ENCODE measurements at places on chromosomes 3 and 15.

DNA sequence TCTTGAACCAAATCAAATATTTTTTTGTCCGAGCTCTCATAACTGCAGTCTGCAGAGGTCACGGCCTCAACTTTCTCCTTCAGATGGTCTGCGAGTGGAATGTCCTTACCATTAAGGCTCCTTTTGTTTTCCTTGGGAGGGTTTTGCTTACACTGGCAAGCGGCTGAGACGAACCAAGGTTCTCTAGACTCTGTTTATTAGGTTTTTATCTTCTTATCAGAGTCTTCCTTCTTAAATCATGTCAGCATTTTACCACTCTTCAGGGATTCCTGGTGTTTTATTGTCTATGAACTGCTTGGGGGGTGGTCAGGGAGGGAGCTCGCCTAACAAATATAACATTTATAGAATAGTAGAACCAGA, 773.7 kb upstream of the NR2F2 start:
- DNase-seq, result no peak

- DNase-seq, result no peak
Measured at GRCh38 chr3:88263417-88264100, 113.8 kb downstream of the C3orf38 start.

DNA sequence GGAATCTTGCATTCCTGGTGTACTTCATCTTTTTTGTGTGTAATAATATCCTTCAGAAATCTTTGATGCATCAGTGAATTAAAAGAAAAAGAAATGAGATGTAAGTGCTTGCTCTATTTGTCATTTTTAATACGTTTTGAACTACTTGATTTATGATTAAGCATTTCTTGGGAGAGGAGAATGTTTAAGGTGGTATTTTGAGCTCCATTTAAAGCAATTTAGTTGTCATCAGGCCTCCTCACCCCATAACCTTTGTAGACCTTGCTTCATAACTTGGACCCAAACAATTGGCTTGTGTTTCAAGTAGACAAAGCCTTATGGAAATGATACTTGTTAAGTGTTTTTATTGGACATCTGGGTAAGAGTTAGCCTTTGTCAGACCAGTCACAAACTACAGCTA, 87.1 kb upstream of the VEPH1 start:
- DNase-seq, result no peak

- no peak for DNase-seq
Measured at GRCh38 chr3:128629936-128630335, 20.7 kb downstream of the RPN1 start.

- DNase-seq, result no peak
Measured at GRCh38 chr3:60080648-60081047, 1030.8 kb upstream of the CFAP20DC start.

GRCh38 chr3:44674211-44674610, 25.7 kb downstream of the ZNF35 start:
- DNase-seq, result no peak

DNA sequence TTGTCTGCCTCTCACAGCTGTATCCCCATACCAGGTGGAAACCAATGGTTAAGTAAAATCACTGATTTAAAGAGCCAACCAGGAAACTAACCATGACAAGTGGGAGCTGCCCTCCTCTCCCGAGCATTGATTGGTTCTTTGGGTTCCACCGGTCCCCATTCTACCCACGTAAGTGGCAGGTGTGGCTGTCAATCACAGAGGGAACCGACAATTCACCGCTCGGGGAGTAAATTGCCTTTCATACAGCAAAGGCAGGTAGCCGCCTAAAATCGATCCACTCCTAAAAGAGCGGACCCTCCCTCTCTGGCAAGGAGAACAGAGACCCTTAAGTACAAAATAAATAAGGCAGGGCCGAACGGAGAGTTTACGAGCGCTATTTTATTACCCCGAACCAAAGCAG, 1.2 kb downstream of the ERC2 start:
- DNase-seq, result no peak

GRCh38 chr15:61996056-61996635, 64.1 kb downstream of the VPS13C start:
- DNase-seq, result no peak

GRCh38 chr3:181009225-181009624, 19.7 kb upstream of the DNAJC19 start:
- DNase-seq, result no peak

DNA sequence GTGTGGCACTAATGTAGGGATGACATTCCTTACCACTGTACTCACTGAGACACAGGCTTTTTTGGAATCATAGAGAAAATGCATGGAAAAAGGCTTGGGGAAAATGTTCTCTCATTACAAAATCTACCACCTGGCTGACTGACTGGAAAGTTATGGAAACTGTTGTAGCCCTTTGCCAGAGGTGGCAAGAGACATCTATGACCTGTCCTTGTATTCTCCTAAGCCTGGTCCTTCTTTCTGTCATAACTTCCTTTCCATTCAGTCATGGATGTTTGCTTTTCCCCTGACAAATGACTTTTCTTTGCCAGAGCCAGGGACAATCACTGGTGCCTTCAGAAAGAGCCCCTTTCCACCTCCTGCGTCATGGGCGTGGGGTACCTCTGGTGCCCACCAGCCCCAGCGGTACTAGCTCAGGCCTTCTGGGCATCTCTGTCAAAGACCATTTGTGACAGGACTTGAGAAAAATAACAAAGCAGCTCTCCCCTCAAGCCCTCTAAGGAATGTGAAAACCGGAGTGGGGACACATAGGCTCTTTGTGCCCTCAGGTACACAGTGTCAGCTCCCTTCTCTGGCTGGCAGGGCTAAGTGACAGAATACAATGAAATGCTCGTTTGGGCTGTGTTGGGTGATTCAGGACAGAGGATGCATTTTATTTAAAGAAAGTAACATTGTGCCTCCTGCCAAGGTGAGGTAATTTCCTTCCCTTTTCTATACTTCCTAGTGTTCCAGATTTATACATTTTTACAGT, 381.1 kb upstream of the RASGRP1 start:
- DNase-seq, result no peak

DNA sequence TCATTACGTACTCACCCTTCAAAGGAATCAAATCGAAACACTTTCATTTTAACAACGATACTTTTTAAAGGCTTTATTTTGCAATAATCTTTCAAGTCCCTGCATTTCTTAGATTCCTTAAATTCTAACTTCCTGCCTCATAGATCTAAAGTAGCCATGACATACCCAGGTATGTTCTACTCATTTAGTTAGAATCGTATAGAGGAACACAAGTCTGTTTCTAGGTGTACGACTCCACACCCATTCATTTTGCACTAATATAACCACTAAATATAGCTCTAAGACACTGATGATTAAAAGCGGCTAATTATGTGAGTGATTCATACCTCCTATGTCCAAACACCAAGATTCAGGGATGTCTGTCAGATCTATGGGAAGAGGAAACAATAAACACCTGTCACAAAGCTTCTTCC, 1.3 kb downstream of the ATP13A3 start:
- no peak for DNase-seq

DNA sequence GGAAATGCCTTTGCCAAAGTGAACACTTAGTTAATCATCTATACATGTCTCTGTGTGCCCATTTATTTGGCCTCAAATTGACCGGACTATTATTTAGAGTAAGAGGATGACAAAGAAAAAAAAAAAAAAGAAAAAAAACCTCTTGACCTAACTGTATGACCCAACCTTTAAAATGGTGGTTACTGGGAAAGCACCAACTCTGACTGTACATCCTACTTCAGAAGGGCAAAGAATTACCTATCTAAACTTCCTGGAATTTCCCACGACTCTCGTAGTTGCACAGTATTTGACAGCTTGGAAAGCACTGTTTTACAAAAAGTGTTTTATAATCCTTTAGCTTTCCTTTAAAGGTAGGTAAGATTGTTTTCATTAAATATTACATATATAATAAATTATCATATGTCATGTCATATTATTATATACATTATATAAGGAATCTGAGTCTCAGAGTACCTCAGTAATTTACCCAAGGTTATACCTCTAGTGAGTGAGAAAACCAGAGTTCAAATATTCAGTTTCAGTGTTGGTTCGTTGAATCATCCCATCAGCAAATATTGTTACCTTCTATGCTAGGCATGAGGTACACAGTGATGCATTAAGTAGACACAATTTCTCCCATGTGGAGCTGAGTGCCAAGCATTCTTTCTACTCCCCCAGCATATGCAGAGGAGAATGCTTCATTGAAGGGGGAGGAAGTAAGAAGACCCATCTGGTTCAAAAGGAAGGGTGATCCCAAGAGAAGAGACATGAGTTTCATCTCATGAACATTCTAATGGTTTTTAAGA, 5.0 kb downstream of the BCL2A1 start:
- DNase-seq, result no peak

- DNase-seq, result no peak
Measured at GRCh38 chr3:105950881-105951600, 82.2 kb upstream of the CBLB start.

DNA sequence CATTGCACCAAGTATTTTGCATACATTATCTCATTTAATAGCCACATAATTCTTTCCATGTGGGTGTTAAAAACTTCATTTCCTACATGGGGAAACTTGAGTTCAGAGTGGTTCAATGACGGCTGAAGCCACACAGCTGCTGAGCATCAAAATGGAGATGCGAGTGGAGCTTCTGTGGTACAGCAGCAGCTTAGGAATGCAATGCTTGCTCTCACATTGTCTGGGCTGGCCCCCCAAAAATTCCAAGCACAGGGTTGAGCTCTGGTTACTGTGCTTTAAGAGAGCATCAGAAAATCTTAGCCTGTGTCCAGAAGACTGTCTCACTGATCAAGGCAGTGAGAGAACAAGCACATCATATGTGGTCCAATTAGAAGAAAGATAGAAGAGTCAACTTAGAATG, 57.4 kb upstream of the GADL1 start:
- no peak for DNase-seq

DNA sequence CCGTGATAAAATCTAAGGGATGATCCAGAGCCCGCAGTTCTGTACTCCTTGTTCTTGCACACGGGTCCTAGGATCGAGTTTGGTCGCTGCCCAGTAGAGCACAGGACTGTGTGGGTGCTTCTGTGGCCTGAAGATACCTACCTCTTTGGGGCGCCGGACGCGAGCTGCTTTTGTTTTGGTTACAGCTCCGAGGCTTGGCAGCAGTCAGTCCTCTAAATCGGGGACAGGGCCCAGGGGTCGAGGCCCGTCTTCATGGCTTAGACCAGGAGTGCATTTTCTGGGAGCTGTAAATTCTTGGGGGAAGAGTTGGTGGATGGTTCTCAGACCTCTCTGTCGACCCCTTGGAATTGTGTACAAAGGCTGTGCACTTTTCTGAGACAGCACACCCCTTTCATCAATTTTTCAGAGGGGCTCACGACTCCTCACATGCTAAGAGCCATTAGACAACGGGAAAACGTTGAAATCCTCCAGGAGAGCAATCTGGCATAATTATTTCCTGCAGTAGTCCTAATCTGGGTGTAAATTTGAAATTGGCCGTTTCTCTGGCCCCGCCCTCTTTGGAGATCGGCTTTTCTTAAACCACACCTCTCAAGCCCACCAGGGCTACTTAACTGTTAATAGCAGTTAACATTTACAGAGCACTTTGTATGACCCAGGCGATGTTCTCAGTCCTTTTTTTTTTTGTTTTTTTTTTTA, 928 bp downstream of the CEP97 start:
- no peak for DNase-seq

GRCh38 chr15:34644061-34644460, 60.6 kb upstream of the GOLGA8B start:
- DNase-seq, result peak; percentile 71

DNA sequence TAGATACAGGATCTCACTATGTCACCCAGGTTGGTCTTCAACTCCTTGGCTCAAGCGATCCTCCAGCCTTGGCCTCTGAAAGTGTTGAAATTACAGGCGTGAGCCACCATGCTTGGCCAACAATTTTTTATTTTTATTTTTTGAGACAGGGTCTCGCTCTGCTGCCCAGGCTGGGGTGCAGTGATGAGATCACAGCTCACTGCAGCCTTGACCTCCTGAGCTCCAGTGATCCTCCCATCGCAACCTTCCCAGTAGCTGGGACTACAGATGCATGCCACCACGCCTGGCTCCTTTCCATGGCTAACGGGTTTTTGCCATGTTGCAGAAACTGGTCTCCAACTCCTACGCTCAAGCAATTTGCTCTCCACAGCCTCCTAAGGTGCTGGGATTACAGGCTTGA, 20.2 kb upstream of the PIK3CB start:
- DNase-seq, result no peak

DNA sequence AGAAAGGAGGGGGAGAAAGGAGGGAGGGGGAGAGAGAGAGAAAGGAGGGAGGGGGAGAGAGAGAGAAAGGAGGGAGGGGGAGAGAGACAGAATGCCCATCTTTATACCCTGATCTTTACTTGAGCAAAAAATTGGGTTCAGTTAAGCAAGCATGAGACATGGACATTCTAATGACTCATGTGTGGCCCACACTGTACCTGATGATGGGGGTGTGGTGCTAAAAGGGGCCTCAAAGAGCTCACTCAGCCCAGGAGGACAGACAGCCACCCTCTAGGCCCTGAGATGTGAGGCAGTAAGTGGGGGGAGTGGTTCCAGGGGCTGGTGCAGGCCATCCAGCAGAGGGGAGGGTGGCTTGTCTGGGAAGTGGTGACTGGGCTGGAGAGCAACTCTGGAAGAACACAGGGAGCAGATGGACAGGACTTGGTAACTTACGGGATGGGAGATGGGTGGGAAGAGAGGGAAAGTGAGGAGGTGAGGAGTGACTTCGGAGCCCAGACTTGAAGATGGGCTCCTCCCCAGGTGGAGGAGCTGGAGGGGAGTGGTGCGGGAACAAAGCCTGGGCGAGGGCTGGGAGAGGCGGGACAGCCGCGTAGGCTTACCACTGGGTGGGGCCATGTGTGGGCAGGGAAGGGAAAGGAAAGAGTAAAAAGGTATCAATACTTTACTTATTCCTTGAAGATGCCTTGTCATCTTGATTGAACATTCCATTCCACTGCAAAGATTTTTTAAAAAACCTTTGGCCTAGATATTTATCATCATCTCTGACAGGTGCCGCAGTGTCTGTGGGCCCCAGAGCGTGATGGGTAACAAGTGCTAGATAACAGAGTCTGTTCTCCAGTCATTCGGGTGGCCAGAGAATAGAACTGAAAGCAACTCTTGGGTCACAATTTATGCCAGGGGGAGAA, 32.3 kb downstream of the TSPAN3 start:
- no peak for DNase-seq

GRCh38 chr3:18134386-18135059, 290.6 kb downstream of the SATB1 start:
- peak; percentile 31 for DNase-seq

DNA sequence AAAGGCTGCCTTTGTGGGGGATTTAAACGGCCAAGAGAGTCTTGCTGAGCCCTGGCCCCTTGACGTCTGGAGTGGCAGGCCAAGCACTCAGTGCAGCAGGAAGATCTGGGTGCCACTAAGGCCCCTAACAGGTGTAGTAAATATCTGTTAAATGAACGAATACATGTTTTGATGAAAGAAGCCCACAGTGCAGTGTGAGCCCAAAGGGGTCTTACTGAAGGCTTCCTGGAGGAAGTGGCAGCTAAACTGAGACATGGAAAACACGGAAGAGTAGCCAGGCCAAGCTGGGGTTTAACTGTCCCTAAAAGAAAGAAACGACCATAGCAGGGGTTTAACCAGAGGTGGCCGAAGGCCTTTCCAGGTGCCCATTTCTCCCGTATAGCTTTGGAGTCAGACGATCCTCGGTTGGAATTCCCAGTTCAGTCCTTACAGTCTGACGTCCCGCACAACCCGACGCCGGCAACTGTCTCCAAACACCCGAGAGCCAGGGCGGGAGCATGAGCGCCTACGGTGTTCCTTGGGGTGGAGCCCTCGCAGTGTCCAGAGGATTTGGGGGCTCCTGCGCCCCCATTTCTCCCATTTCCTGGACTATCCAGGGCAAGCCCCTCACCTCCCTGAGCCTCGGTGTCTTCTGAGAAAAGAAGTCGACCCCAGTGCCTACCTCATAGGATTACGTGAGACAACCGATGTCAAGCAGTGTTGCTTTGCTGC, 910 bp upstream of the ABHD6 start:
- no peak for DNase-seq

GRCh38 chr3:185479373-185479945, 19.4 kb downstream of the TMEM41A start:
- no peak for DNase-seq

Data from AG04449 (cell line).